ENCODE measurements at places on chromosomes 11 and 22.

GRCh38 chr11:86978756-86979608, 23.8 kb upstream of the FZD4 start:
- DNase-seq: no peak

GRCh38 chr22:46159777-46160176, 9.5 kb downstream of the PPARA start:
- no peak for DNase-seq

GRCh38 chr11:67694875-67695555, 20.6 kb upstream of the ALDH3B2 start:
- DNase-seq: no peak

DNA sequence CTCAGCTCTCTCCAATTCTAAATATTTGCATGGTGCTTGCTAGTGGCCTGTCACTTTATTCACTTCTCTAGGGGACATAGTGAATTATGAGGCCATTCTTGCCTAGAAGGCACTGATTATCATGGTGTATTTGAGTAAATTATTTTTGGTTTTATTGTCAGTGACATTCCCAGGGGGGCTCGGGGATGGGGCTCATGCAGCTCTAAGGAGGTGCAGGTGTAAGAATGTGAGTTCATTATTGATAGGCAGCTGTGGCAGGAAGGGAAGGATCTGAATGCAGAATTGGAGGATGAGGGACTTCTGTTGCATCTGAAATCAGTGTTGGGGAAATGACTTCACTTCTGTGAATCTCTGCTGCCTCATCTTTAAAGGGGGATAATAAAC, 53.7 kb upstream of the OR4B1 start:
- no peak for DNase-seq

GRCh38 chr11:43987384-43988039, 45.1 kb downstream of the C11orf96 start:
- no peak for DNase-seq

DNA sequence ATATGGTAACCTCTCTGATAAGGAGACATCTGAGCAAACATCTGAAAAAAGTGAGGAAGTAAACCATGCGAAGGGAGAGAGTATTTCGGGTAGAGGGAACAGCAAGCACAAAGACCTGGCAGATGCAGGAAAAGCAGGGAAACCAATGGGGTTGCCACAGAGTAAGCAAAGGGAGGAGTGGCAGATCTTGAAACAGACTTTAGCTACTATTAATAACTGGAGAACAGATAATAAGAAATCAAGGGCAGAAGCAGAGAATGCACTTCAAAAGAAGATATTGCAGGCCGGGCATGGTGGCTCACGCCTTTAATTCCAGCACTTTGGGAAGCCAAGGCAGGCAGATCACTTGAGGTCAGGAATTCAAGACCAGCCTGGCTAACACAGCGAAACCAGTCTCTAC, 18.1 kb downstream of the MRTFA start:
- no peak for DNase-seq

DNA sequence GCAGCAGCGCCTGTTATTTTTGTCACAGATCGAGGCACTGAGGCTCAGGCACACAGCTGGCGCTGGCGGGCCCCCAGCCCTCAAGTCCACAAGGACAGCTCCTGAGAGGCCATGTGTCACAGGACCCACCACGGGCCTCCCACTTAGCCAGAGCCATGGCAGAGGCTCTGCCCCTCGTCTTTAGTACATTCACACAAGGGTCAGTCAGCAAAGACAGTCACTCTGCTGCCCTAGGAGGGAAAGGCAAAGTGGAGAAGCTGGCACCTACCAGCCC, 29.1 kb downstream of the GNAZ start:
- DNase-seq: no peak

DNA sequence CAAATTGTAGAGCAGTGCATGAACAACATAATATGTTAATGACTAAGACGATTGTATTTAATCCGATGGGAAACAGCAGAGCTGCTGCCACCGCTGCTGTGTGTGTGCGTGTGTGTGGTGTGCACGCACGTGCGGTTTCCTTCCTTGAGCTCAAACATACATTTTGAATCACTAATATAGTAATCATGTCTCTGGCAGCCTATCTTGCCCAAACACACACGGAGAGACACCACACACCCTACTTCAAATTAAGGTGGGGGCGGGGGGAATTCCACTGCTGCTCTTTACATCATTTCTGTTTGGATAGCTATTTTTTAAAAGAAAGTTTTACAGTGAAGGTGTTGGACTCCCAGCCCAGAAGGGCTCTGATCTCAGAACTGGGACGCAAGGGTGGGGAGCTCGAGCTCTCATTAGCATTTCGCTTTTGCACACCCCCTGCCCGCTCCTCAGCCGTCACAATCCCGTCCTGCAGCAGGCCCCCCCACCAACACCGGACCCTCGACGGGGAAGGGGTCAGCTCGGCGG, 651 bp upstream of the FAM83F start:
- no peak for DNase-seq

- no peak for DNase-seq
These were observed 8.7 kb downstream of the PTH start for GRCh38 chr11:13486926-13487660.

DNA sequence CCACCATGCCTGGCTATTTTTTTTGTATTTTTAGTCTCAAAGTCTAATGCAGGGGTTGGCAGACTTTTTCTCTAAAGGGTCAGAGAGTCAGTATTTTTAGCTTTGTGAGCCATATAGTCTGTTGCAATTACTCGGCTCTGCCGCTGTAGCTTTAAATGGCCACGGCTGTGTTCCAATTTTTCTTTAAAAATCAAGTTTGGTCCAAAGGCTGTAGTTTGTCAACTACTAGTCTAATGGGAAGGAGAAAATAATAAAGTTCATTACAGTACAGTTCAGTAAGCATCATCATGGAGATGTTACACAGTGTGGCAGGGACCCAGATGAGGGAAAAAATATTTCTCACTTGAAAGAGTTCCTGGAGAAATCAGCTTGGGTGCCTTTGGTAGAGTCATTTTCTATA, 107.6 kb downstream of the CSNK2A3 start:
- no peak for DNase-seq

DNA sequence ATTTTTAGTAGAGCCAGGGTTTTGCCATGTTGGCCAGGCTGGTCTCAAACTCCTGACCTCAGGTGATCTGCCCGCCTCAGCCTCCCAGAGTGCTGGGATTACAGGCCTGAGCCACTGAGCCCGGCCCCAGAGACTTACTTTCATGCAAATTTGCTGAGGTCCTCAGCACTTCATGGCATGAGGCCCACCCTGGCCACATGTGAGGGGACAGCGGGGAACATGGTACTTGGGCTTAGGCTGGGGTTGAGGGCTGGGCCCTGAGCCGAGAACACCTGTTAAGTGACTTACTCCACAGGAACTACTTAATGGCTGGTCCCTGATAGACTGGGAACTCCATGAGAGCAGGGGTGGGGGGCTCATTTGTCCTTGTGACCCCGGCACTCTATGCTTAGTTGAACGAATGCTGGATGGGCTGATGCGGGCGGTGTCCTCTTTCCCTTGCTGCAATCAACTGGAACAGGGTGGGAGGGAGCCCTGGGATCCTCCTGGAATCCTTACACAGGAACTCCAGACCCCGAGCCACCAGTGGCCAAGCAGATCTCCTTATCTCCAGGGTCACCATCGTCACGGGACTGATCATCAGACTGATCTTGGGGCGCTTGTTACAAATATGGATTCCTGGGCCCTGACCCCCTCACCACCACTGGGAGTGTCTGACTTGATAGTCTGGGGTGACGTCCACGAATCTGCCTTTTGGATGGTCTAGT, 1.0 kb downstream of the VSIG10L2 start:
- DNase-seq: peak; percentile 74

- DNase-seq: no peak
These were observed 138.6 kb downstream of the TEAD1 start for GRCh38 chr11:12812849-12813248.

DNA sequence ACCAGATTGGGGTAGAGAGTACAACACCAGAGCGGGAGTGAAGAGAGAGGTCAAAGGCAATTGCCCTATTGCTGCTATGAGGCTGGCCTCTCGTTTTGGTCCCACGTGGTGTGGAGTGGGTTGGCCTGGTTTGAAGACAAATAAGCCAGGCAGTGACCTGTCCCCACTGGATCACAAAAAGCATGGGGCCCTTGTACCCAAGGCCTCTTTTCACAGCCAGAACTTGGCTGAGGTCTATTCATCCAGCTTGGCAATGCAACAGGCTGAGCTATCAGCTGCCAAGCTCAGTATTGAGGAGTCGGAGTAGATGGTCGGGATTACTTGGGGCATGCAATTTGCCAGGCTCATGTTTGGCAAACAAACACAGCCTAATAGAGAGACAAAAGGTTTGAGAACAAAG, 19.2 kb upstream of the GALNT18 start:
- no peak for DNase-seq

GRCh38 chr11:131530407-131530806, 160.0 kb downstream of the NTM start:
- no peak for DNase-seq

GRCh38 chr11:2095542-2095941, 43.6 kb downstream of the IGF2 start:
- DNase-seq: no peak

- DNase-seq: no peak
These were observed 418.5 kb upstream of the SYN3 start for GRCh38 chr22:33476716-33477115.

- DNase-seq: peak; percentile 32
These were observed 1281.1 kb downstream of the TBC1D22A start for GRCh38 chr22:48043581-48043980.

DNA sequence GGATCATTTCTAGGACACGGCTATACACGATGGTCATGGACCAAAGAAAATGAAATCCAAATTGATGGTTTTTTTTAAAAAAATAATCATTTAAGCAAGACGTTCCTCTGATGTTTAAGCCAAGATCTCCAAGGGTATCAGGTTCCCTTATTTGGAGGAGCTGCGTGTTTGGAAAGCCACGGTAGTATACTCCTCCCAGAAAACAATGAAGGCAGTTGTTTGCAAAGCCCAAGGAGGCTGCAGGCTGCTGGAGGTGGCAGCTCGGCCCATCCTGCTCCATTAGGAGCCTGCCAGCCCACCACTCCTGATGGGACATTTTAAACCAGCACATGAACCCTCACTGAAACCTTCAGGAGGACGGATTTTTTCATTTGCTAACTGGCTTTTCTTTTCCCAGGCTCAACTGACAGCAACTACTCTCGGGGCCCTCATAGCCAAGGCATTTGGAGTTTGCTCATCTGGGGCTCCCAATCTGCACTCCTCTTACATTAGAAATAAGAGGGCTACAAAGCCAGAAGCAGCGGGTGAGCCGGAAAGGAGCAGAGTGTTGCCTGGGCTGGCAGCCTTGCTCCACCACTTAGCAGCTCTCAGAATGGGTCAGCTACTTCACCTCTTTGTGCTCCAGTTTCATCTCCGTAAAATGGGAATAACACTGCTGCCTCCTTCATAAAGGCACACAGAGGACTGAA, 58.4 kb downstream of the ABTB2 start:
- no peak for DNase-seq

DNA sequence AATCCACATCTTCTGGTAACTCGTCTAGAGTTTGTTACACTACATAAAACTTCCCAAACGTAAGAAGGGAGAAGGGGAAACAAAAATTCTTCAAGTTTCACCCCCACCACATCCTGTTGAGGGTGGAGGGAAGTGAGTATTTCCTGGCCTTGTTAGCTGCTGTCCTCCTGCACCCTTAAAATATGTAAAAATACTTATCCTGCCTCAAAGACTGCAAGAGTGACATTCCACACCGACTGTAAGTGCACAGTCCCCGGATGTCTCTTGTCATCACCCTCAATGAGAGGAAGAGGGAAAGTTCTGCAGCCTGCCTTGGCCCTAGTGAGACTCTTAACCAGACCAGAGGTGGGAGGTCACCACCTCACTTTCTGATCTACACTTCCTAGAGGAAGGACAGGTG, 3.3 kb downstream of the TMEM121B start:
- DNase-seq: no peak

- DNase-seq: no peak
These were observed 18.4 kb upstream of the SEC14L4 start for GRCh38 chr22:30523646-30524489.

DNA sequence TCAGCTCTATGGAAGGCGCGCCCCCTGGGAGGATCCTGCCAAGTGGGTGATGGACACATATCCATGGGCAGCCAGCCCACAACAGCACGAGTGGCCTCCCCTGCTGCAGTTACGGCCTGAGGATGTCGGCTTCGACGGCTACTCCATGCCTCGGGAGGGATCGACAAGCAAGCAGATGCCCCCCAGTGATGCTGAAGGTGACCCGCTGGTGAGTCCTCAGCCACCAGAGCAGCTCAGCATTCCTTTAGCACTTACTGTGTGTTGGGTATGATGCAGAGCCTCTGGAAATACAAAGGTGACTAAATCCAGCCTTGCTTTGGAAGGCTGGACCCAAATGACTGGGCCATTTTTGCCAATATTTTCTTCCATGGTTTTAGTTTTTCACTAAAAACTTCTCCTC, 45.7 kb downstream of the DBX1 start:
- DNase-seq: no peak

DNA sequence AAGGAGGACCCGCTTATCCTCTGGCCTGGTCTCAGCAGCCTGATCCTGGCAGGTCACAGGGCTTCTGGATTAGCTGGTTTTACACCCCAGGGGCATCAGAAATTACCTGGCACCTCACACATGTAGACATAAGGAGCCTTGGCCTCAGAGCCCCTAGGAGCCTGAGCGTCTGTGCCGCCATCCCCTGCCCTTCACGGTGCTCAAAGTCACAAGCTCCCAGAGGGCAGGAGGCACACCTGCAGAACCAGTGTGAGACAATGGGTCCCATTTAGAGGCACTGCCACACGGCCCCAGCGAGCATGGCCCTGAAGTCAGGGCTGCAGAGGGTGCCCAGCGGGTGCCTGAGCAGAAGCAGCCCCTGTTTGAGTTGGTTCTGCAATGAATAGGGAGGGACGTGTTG, 3.9 kb downstream of the DGKZ start:
- DNase-seq: no peak

GRCh38 chr11:3904228-3904627, 48.8 kb downstream of the STIM1 start:
- no peak for DNase-seq

DNA sequence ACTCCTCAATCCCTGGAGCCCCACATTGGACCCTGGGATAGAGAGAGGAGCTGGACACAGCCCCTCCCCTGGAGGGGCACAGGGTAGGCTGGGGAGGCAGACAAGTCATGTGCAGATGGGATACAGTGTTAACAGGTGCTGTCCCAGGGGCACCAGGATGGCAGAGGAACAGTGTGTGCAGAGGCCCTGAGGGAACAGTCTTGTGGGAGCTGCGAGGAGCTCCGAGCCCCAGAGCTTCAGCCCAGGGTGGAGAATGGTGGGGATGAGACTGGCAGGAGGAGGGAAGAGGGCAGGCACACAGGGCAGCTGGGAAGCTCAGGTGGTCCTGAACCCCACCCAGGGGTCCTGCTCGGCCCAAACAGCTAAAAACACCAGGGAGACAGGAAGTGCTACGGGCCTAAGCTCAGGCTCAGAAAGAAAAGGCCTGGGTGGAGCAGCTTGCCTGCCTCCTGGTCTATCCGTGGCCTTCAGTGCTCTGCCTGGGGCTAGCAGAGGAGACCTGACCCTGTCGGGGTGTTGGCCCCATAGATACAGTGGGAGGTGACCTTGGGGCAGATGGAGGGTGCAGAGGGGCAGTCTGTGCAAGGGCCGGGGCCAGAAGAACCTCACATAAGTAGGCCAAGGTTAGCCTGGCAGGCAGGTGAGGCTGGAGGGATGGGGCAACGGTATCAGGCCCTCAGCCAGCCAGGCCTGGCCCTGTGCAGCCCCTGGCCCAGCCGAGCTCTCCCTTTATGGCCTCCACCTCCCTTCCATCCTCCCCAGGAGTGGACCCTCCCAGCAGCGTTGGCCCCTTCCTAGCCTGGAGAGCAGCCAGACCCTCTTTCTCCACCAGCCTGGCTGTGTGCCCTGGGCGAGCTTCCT, 15.4 kb downstream of the CAPN5 start:
- DNase-seq: no peak

Data from vagina (tissue), 2 donors.